T-helper 17 cell (primary cell): ENCODE measurements at places on chromosomes 12 and 14.

DNA sequence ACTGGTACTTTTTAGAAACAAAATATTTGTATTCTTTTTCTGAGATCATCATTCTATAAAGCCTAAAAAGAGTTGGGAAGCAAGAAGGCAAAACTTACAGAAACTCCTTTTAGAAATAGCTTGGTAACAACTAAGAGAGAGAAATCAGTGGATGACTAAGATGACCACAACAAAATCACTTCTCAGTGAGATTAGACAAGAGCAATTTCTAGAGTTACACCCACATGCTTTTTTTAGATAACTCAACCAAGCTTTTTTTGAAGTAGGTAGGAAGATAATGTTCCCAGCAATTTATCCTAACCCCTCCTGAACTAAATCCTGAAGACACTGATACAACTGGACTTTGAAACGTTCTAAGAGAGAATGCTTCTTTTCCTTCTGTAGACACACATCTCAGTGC is 576.4 kb downstream of the SLC6A15 start:
- no peaks in the 10 kb centered on the region for H3K4me1 ChIP-seq
- H3K27ac ChIP-seq: no peak overlapping the region
- no peak for DNase-seq
- H3K4me3 ChIP-seq: no peak overlapping the region
- H3K36me3 ChIP-seq: no peaks in the 10 kb centered on the region

- H3K4me3 ChIP-seq: no peak overlapping the region
- no peak overlapping the region for H3K27ac ChIP-seq
- no peaks in the 10 kb centered on the region for H3K27me3 ChIP-seq
- H3K4me1 ChIP-seq: no peaks in the 10 kb centered on the region
- H3K36me3 ChIP-seq: no peaks in the 10 kb centered on the region
These were observed 227.7 kb upstream of the DDHD1 start for GRCh38 chr14:53380867-53381225.

GRCh38 chr14:61656341-61656740 is 39.0 kb upstream of the HIF1A start:
- H3K4me1 ChIP-seq: peaks cover 28% of the 10 kb centered on the region
- H3K27me3 ChIP-seq: no peaks in the 10 kb centered on the region
- no peaks in the 10 kb centered on the region for H3K36me3 ChIP-seq

GRCh38 chr12:31843398-31844095 is 114.7 kb upstream of the AMN1 start:
- H3K4me1 ChIP-seq: peaks cover 2% of the 10 kb centered on the region
- H3K4me3 ChIP-seq: no peak overlapping the region
- H3K36me3 ChIP-seq: no peaks in the 10 kb centered on the region

DNA sequence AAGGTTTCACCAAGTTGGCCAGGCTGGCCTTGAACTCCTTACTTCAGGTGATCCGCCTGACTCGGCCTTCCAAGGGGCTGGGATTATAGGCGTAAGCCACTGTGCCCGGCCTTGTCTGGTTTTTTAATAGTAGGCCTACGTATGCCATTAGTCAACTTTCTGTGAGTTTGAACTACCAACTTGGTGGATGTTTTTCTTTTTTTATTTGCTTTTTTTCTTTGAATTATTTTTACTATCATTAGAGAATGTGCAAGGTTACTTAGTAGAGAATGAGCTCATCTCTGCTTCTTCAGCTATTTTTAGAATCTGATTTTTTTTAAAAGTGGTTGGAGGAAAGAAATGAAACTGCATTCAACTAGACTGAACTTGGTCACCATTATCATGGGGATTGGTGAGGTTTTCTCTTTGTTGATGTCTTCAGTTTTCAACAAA is 51.4 kb downstream of the HMGA2 start:
- no peaks in the 10 kb centered on the region for H3K36me3 ChIP-seq
- no peak for DNase-seq
- H3K4me3 ChIP-seq: no peak overlapping the region
- no peaks in the 10 kb centered on the region for H3K4me1 ChIP-seq
- no peak overlapping the region for H3K27ac ChIP-seq

DNA sequence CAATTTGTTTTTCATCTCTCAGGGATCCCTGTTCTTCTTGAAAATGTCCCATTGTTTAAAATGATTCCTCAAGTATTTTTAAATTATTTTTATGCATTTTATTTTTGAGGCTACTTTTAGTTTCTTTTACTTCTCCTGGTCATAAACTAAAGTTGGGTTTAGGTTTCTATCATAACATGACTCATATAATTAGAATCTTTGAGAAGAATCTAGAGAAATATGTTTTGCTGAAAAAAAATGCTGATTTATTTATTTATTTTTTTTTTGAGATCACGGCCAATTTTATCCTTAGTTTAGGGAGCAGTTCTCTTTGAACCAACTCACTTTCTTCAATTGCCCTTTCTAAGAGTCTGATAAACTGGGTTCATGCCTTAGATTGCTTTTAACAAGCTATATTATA is 1157.1 kb downstream of the BCL11B start:
- H3K27ac ChIP-seq: no peak overlapping the region
- H3K4me1 ChIP-seq: no peaks in the 10 kb centered on the region
- H3K4me3 ChIP-seq: no peak overlapping the region
- no peak for DNase-seq
- H3K36me3 ChIP-seq: no peaks in the 10 kb centered on the region
- H3K27me3 ChIP-seq: no peaks in the 10 kb centered on the region

DNA sequence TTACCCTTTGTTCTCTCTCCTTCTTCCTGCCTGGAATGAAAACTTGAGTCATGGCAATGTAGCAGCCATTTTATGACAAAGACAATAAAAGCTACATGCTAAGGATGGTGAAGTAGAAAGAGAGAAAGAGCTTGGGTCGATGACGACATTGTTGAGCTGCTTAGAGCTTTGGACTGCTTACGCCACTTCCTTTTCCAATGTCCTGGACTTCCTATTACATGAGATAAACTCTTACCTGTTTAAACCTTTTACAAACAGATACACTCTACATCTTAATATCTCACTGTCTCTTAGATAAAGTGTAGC is 70.1 kb downstream of the PEBP1 start:
- H3K4me3 ChIP-seq: no peak overlapping the region
- no peaks in the 10 kb centered on the region for H3K36me3 ChIP-seq
- H3K27me3 ChIP-seq: no peaks in the 10 kb centered on the region
- H3K4me1 ChIP-seq: peaks cover 3% of the 10 kb centered on the region
- peak overlapping the region; percentile 69 for H3K27ac ChIP-seq

DNA sequence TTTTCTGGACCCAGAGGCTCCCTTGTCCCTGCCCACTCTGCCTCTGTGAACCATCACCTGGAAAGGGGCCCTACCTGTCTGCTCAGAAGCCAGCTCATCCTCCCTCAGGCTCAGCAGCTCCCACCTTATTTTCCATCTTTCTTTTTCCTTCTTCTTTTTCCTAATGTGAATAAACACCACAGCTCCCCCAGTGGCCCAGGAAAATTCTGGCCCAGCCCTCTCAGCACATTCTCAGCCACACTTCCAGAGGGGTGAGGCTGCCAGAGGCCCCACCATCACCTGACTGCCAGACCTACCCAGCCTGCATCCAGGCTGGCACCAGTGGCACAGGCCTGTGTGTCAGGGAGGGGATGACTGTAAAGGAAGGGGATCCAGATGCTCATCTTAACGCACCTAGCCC is 23.0 kb downstream of the ZFHX2 start:
- H3K27me3 ChIP-seq: no peaks in the 10 kb centered on the region
- H3K4me1 ChIP-seq: peaks cover 11% of the 10 kb centered on the region
- H3K36me3 ChIP-seq: no peaks in the 10 kb centered on the region
- H3K4me3 ChIP-seq: no peak overlapping the region
- DNase-seq: no peak

GRCh38 chr14:92040431-92041051 is 682 bp upstream of the TRIP11 start:
- peaks cover 40% of the 10 kb centered on the region for H3K4me1 ChIP-seq
- DNase-seq: no peak
- peak overlapping the region; percentile 96 for H3K4me3 ChIP-seq
- no peaks in the 10 kb centered on the region for H3K27me3 ChIP-seq

DNA sequence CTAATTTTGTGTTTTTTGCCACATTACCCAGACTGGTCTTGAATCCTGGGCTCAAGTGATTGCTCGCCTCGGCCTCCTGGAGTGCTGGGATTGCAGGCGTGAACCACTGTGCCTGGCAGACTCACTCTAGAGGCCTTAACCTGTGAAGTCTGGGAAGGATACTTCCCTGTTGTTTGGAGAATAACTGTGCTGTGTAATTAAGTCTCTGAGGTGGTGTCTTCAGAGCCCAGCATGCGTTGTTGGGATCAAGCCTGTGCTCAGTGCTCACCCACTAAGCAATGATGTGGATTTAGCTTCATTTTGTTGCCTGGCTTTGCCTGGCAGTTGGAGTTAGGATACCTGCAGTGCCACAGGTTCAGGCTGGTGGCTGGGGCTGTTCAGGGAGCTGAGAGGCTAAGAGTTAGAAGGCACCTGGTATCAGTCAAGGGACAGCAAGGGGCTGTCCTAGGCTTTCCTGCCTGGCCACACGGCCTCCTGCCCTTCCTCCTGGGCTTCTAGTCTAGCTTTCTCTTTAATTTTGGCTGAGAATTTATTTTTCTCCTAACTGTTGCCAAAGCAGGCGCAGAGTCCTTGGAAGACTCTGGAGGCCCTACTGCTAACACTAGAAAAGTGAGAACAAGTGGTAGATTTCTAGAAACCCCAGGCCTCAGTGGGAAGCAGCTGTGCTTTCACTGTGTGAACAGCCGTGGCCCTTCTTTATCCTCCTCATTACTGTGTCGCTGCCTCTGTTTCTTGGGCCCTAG is 38.5 kb downstream of the EP400 start:
- H3K36me3 ChIP-seq: peaks cover 17% of the 10 kb centered on the region
- H3K4me1 ChIP-seq: no peaks in the 10 kb centered on the region
- H3K4me3 ChIP-seq: no peak overlapping the region
- peak overlapping the region; percentile 6 for H3K27ac ChIP-seq
- H3K27me3 ChIP-seq: no peaks in the 10 kb centered on the region

- no peak overlapping the region for H3K27ac ChIP-seq
- H3K4me3 ChIP-seq: no peak overlapping the region
- H3K36me3 ChIP-seq: no peaks in the 10 kb centered on the region
- H3K4me1 ChIP-seq: no peaks in the 10 kb centered on the region
- no peak for DNase-seq
These were observed 52.5 kb downstream of the ATP23 start for GRCh38 chr12:57993834-57994233.

- peaks cover 25% of the 10 kb centered on the region for H3K27me3 ChIP-seq
- DNase-seq: no peak
- H3K36me3 ChIP-seq: peaks cover 3% of the 10 kb centered on the region
- H3K4me1 ChIP-seq: peaks cover 9% of the 10 kb centered on the region
- no peak overlapping the region for H3K4me3 ChIP-seq
- no peak overlapping the region for H3K27ac ChIP-seq
These were observed 147.5 kb upstream of the C14orf180 start for GRCh38 chr14:104431929-104432541.

GRCh38 chr12:13559318-13559978 is 362.9 kb downstream of the EMP1 start:
- no peaks in the 10 kb centered on the region for H3K36me3 ChIP-seq
- no peaks in the 10 kb centered on the region for H3K27me3 ChIP-seq
- no peaks in the 10 kb centered on the region for H3K4me1 ChIP-seq
- DNase-seq: no peak
- H3K27ac ChIP-seq: no peak overlapping the region
- no peak overlapping the region for H3K4me3 ChIP-seq

DNA sequence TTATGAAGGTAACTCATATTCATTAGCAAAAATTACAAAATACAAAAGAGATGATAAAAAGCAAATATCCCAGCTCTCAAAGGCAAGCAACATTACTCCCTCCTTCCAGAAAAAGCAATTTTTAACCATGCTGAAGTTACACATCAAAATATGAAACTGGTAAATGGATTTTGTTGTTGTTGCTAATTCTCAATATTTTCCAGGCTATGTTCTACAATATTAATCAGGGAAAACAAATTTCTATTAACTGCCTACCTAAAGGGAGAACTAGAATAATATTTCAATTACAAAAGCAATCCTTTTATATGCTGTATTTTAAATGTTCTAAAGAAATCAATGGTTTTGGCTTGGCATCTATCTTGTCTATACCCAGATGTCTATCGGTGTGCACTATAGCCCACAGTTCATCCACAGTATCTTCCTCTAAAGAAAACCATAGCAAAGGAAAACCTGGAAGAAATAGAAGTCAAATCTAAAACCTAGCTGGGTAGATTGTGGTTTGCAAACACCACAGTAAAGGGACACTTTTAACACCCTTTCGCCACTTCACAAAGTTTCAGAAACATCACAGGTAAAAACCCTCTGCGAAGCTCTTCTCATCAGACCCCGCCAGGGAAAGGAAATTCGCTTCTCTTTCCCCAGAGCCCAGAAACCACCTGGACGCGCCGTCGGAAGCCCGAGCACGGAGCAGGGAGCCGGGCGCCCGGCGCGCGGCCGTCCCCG is 32.0 kb downstream of the TC2N start:
- H3K4me1 ChIP-seq: peaks cover 41% of the 10 kb centered on the region
- DNase-seq: peak; percentile 13
- no peaks in the 10 kb centered on the region for H3K27me3 ChIP-seq

- no peaks in the 10 kb centered on the region for H3K27me3 ChIP-seq
- H3K36me3 ChIP-seq: no peaks in the 10 kb centered on the region
- H3K4me1 ChIP-seq: no peaks in the 10 kb centered on the region
- no peak for DNase-seq
- no peak overlapping the region for H3K27ac ChIP-seq
- no peak overlapping the region for H3K4me3 ChIP-seq
These were observed 263.6 kb downstream of the FLRT2 start for GRCh38 chr14:85793533-85793932.

- no peaks in the 10 kb centered on the region for H3K27me3 ChIP-seq
- no peak for DNase-seq
- H3K4me1 ChIP-seq: peaks cover 16% of the 10 kb centered on the region
- no peak overlapping the region for H3K27ac ChIP-seq
- no peak overlapping the region for H3K4me3 ChIP-seq
These were observed 31.9 kb downstream of the RBM19 start for GRCh38 chr12:113934060-113934814.

DNA sequence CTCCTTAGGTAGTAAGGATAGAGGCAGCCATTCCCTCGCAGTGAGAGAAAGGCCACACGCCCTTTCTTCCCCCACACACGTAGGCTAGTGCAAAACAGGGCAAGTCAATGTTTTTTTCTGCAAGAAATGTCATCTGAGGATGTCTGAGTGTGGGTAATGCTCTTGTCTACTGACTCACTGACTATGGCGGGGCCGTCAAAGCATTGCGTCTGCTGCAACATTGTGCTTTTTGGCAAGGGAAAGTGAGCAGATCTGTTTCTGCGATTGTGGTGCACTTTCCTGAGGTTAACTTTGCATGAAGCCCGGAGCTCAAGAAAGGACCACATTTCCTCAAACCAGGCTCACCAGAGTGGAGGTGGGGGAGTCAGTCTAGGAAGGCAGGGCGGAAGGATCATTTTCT is 181.6 kb upstream of the GZMB start:
- no peaks in the 10 kb centered on the region for H3K36me3 ChIP-seq
- H3K27ac ChIP-seq: no peak overlapping the region
- H3K27me3 ChIP-seq: peaks cover 66% of the 10 kb centered on the region
- no peak overlapping the region for H3K4me3 ChIP-seq
- no peak for DNase-seq

- H3K27me3 ChIP-seq: peaks cover 41% of the 10 kb centered on the region
- H3K4me1 ChIP-seq: peaks cover 2% of the 10 kb centered on the region
- H3K27ac ChIP-seq: no peak overlapping the region
- DNase-seq: no peak
- no peak overlapping the region for H3K4me3 ChIP-seq
These were observed 164.7 kb downstream of the ADGRD1 start for GRCh38 chr12:131118371-131118770.
